ENCODE measurements at places on chromosomes 3 and 15.

DNA sequence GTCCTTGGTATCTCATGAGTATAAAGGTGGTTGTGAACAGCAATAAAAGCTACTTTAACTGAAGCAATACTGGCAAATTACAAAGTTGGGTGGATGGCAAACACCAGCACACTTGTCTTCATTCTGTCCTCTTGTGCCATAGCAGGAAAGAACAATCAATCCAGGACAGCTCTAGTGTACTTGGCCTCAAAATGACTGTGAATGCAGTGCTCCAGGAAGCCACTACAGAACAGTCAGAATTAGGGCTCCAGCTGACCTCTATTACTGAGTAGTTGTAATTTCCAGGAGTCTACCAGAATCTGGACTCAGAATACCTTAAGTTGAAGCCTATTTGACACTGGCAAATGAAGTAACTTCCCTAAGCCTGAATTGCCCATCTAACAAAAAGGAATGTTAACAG, 339.0 kb upstream of the WNT5A start:
- H3K36me3 ChIP-seq = no peaks in the 10 kb centered on the region
- DNase-seq = no peak
- no peaks in the 10 kb centered on the region for H3K4me1 ChIP-seq
- no peaks in the 10 kb centered on the region for H3K27me3 ChIP-seq
- no peak overlapping the region for H3K4me3 ChIP-seq
- H3K27ac ChIP-seq = no peak overlapping the region

DNA sequence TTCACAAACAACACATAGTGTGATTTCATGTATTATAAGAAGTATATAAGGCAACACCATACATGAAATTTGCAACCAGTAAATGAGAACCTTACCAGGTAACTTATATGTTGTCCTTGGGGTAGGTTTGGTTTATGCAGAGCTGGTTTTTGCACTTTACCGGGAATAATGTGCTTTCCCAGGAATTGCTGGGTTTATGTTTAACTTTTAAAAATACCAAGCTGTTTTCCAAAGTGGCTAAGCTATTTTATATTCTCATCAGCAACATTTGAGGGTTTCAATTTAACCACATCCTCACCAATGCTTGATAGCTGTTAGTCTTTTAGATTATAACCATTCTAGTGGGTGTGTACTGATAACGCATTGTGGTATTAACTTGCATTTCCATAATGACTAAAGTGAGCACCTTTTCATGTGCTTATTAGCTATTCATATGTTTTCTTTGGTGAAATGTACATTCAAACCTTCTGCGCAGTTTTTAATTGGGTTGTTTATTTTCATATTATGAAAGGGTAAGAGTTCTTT, 71.6 kb downstream of the KY start:
- no peaks in the 10 kb centered on the region for H3K27me3 ChIP-seq
- no peaks in the 10 kb centered on the region for H3K36me3 ChIP-seq
- no peak for DNase-seq

GRCh38 chr3:149970716-149971402, at the start of gene PFN2:
Gene PFN2 (minus strand): TSS chr3:149970895. CDS start chr3:149970856, 39 bp downstream.
- peak within 1 kb of the TSS; percentile 77 for H3K4me3 ChIP-seq
- H3K36me3 ChIP-seq = no peaks in the 10 kb centered on the region
- H3K27me3 ChIP-seq = no peaks in the 10 kb centered on the region
- peak within 1 kb of the TSS; percentile 96 for H3K27ac ChIP-seq

DNA sequence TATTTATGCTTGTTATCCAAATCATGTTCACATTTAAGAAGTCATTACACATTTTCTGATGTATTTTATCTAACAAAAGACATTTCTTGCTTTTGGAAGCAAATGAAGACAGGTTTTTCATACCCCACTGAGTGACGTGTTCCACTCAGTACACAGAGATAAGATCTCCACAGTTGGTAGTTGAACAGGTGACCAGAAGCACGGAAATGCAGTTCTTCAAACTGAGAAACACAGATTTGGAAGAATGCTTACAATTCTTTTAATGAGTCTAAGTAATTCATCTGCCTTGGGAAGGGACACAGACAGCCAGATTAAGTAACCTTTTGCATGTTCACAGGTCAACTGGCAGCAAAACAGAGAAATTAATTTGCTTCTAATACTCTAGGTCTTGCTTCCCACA, 23.1 kb downstream of the PTX3 start:
- no peak for DNase-seq
- no peaks in the 10 kb centered on the region for H3K4me1 ChIP-seq
- H3K36me3 ChIP-seq = no peaks in the 10 kb centered on the region
- peaks cover 13% of the 10 kb centered on the region for H3K27me3 ChIP-seq
- no peak overlapping the region for H3K4me3 ChIP-seq

DNA sequence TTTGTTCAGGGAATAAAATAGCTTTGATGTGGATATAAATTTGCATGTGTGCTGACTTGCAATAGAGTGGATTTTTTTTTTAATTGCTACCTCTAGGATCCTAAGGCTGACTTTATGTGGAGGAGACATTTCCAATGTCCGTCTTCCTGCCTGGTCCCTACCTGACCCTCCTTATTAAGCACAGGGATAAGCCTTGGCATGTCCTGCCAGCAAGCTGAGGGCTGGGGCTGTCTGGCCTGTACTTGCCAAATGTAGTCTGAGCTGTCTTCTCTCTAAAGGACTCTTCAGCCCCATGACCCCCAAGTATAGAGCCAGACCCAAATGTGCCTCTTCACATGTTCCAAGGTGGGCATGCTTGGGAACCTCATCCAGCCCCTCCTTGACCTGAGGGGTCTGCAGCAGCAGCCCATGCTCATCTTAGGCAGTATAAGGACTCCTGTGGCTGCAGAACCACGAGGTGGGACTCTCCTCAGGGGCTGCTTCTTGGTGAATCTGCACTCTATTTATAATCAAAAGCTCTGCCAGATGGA, 88.8 kb downstream of the CACNA1D start:
- H3K4me1 ChIP-seq = no peaks in the 10 kb centered on the region
- H3K27ac ChIP-seq = no peak overlapping the region
- no peak for DNase-seq
- H3K4me3 ChIP-seq = no peak overlapping the region
- H3K36me3 ChIP-seq = no peaks in the 10 kb centered on the region

GRCh38 chr3:195893516-195893915, 14.8 kb downstream of the TNK2 start:
- no peaks in the 10 kb centered on the region for H3K36me3 ChIP-seq
- no peaks in the 10 kb centered on the region for H3K27me3 ChIP-seq
- peak; percentile 15 for DNase-seq
- no peak overlapping the region for H3K4me3 ChIP-seq
- no peak overlapping the region for H3K27ac ChIP-seq
- peaks cover 64% of the 10 kb centered on the region for H3K4me1 ChIP-seq

DNA sequence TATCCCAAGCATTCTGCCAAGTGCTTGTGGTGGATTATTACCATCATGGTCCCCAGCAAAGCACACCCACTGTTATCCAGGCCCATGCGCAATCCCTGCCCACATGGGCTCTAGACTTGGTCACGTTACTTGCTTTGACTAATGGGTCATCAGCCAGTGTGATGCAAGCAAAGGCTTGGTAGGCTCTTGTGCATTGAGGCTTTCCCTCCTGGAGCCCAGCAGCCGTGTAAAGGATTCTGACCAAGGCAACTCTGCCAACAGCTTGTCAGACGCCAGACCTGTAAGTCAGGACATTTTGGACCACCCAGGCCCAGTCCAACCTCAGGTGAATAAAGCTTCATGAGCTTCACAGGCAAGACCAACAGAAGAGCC, 93.9 kb downstream of the ABHD5 start:
- H3K4me1 ChIP-seq = no peaks in the 10 kb centered on the region
- H3K36me3 ChIP-seq = no peaks in the 10 kb centered on the region
- no peak overlapping the region for H3K27ac ChIP-seq
- DNase-seq = no peak
- H3K27me3 ChIP-seq = no peaks in the 10 kb centered on the region

DNA sequence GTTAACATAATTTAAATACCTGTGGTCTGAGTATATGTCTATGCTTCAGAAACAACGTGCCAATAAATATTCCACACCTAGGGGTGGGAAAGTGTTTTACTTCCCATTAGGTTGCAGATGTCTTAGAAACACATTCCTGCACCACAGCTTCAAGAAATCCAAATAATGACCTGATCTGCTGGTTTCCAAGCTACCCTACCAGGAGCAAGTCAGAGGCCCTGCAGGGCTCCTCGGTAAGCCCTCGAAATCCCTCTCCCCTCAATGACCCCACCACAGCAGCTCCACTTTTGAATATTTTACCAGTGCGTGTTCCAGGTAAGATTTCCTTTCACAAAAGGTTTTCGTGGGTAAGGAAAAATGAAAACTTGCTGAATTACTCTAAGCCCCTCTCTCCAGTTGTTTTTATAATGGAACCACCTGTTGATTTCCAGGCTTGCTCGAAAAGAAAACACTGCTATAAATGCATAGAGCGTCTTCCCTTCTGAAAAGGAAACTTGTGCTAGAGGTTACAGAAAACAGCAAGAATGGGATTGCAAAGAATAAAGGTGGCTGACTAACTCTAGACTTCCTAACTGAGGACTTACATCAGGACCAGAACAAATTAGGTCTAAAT, 12.6 kb downstream of the IL12A start:
- no peak for DNase-seq
- no peaks in the 10 kb centered on the region for H3K36me3 ChIP-seq
- no peaks in the 10 kb centered on the region for H3K27me3 ChIP-seq
- no peak overlapping the region for H3K4me3 ChIP-seq
- H3K27ac ChIP-seq = no peak overlapping the region

DNA sequence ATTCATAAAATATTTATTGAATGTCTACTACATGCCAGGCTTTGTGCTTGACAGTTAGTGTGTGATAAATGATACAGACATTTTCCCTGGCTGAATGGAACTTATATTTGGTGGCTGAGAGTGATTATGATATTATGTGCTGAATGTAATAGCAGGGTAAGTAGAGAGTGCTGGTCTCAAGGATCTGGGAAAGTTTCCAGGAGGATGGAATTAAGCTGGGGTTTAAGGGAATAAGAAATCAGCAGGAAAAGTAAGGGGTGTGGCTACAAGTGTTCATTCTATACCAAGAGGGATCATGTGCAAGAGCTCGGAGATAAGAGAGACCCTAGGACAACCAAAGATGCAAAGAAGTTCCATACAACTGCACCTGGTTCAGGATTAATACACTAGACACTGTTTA, 500.1 kb upstream of the CFAP20DC start:
- no peak overlapping the region for H3K4me3 ChIP-seq
- H3K36me3 ChIP-seq = no peaks in the 10 kb centered on the region
- no peak for DNase-seq
- H3K27me3 ChIP-seq = no peaks in the 10 kb centered on the region

- no peak for DNase-seq
- H3K4me3 ChIP-seq = no peak overlapping the region
- no peaks in the 10 kb centered on the region for H3K36me3 ChIP-seq
- H3K4me1 ChIP-seq = no peaks in the 10 kb centered on the region
These were observed 941.5 kb downstream of the FHIT start for GRCh38 chr3:60309539-60310268.

- H3K36me3 ChIP-seq = no peaks in the 10 kb centered on the region
- H3K4me3 ChIP-seq = no peak overlapping the region
- H3K4me1 ChIP-seq = peaks cover 10% of the 10 kb centered on the region
These were observed 107.9 kb downstream of the MEIS2 start for GRCh38 chr15:36992454-36992853.

DNA sequence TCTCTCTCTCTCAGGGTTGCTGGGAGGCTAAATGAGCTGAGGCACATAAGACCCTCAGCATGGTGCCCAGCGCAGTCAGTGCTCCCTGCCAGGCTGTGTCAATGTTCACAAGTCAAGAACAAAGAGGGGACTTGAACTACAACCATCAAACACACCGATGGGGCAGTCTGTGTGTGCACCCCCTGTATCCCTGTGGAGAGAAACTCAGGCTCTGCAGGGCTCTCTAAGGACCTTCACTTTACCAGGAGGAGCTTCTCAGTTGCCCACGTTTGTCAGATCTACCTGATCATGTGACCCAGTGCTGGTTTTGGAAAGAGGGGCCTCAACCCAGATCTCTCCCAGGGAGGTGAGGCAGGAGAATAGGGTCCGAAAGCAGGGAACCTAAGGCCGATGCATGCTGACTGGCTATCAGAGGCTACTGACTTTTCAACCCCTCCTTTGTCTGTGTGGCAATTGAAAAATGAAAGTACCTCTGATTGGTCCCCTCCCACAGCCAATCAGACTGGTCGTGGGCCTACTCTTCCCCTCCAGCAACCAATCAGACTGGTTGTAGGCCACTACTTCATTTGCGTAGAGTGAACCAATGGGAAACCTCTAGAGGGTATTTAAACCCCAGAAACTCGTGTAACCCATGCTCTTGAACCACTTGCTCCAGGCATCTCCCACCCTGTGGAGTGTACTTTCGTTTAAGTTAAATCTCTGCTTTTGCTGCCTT, 34.0 kb downstream of the RHCG start:
- H3K4me3 ChIP-seq = no peak overlapping the region
- no peak overlapping the region for H3K27ac ChIP-seq
- DNase-seq = no peak
- no peaks in the 10 kb centered on the region for H3K4me1 ChIP-seq
- H3K27me3 ChIP-seq = peaks cover 40% of the 10 kb centered on the region

DNA sequence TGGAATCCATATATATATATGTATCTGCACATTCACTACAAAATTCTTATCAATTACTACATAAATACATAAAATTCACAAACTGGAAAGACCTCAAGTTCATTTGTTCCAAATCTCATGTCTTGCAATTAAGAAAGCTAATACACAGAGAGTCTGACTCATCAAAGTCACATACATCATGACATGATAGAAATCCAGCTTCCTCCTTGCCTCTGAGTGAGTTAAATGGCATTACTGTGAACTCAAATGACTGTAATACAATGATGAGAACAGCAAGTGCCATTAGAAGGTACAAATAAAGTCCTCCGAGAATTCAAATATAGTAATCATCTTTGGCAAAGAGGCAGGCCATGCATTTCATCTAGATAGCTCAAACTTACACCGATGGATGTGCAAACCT, 55.1 kb upstream of the AGTR1 start:
- H3K4me1 ChIP-seq = peaks cover 4% of the 10 kb centered on the region
- H3K36me3 ChIP-seq = no peaks in the 10 kb centered on the region
- H3K27me3 ChIP-seq = no peaks in the 10 kb centered on the region
- no peak for DNase-seq
- H3K4me3 ChIP-seq = no peak overlapping the region

- no peak overlapping the region for H3K4me3 ChIP-seq
- H3K27ac ChIP-seq = no peak overlapping the region
- no peaks in the 10 kb centered on the region for H3K36me3 ChIP-seq
- H3K27me3 ChIP-seq = no peaks in the 10 kb centered on the region
These were observed 165.2 kb upstream of the LMCD1 start for GRCh38 chr3:8336456-8336855.
